ENCODE measurements at places on chromosomes 13 and 19. TPM values are rescaled to one million over a fixed set of nuclear protein-coding genes. Genes with fewer than 3 reads are reported as not detected.

TMEM255B gene
- total RNA-seq, result 2.9 TPM

DNA sequence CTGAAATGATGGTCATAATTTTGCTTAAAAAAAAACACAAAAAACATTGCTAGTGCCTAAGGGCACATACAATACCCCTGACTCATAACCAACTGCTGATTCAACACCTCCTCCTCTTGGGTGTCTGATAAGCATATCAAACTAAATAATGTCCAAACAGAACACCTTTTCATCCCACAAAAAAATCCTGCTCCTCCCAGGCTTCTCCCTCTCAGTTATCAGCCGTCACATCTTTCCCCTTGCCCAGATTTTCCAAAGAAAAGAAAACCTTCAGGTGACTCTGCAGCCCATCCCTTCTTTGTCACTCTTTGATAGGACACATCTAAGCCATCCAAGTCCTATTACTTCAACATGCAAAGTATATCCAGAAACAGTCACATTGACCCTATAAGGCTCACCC is 46.9 kb downstream of the ABCC4 start:
- no peaks in the 10 kb centered on the region for H3K27me3 ChIP-seq
- no peaks in the 10 kb centered on the region for H3K36me3 ChIP-seq
- H3K4me1 ChIP-seq, result peaks cover 18% of the 10 kb centered on the region
- no peak overlapping the region for H3K27ac ChIP-seq

GRCh38 chr19:19594381-19594780 is 24.1 kb downstream of the PBX4 start:
- H3K4me1 ChIP-seq, result peaks cover 23% of the 10 kb centered on the region
- no peak overlapping the region for H3K4me3 ChIP-seq
- DNase-seq, result no peak
- H3K36me3 ChIP-seq, result no peaks in the 10 kb centered on the region
- H3K27ac ChIP-seq, result no peak overlapping the region

DNA sequence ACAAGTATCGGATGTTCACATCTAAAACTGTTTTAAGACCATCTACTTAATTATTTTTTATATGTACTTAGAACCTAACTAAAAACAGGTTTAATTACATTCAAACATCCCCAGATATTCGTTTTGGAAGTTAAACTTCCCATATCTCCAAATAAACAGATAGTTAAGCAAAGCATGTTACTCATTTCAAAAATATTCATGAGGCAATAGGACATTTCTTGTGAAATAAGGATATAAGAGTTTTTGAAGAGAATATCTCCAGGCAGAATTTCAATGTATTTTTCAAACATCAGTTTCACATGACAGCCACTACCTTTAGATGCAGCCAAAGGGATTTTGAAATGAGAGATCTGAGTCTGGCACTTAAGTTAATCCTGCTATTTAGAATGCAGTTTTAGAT is 697.5 kb downstream of the SLITRK1 start:
- no peaks in the 10 kb centered on the region for H3K36me3 ChIP-seq
- H3K27me3 ChIP-seq, result no peaks in the 10 kb centered on the region
- no peak overlapping the region for H3K4me3 ChIP-seq
- no peak overlapping the region for H3K27ac ChIP-seq

CFAP97D2 gene
- total RNA-seq, result not detected

DNA sequence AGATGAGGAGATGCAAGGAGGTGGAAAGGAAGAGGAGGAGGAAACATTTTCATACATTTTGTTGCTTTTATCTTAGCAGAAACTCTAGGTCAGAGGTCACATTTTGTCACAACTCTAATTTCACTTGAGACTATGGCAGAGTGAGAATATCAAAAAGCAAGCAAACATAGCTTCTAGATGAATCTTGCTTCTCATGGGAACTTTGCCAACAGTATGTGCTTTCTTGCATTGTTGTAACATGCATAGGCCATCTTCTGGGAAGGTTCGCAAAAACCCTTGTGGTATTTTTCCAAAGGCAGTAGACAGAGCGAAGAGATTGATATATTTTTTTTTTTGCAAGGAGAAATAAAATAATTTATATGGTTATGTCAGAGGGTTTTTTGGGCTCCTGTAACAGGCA is 291.3 kb downstream of the MTUS2 start:
- H3K36me3 ChIP-seq, result no peaks in the 10 kb centered on the region
- no peaks in the 10 kb centered on the region for H3K4me1 ChIP-seq
- no peak overlapping the region for H3K27ac ChIP-seq
- H3K4me3 ChIP-seq, result no peak overlapping the region

DNA sequence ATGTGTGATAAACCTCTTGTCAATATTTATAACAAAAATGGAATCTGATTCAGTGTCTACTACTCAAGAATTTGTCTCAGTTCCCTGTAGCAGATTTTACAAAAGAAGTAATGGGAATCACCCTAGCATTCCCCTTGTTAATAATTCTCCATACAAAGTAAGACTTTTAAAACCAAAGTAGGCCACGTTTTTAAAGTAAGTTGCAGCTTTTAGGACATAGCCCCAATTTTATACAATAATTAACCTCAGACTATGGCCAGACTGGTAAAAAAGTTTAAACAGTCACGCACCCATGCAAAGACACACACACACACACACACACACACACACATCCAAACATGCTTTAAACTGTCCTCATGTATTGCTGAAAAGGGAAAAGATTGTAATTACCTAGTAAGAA is 589.9 kb downstream of the PCDH9 start:
- H3K27me3 ChIP-seq, result no peaks in the 10 kb centered on the region
- peaks cover 2% of the 10 kb centered on the region for H3K4me1 ChIP-seq
- no peak overlapping the region for H3K4me3 ChIP-seq
- H3K36me3 ChIP-seq, result no peaks in the 10 kb centered on the region
- H3K27ac ChIP-seq, result no peak overlapping the region
- no peak for DNase-seq

ZNF829 gene
- total RNA-seq, result 4.0 TPM

- peaks cover 12% of the 10 kb centered on the region for H3K4me1 ChIP-seq
- H3K27ac ChIP-seq, result no peak overlapping the region
- no peak overlapping the region for H3K4me3 ChIP-seq
- H3K27me3 ChIP-seq, result peaks cover 9% of the 10 kb centered on the region
- peaks cover 27% of the 10 kb centered on the region for H3K36me3 ChIP-seq
Observed at GRCh38 chr19:58397533-58398037, 2.1 kb downstream of the RNF225 start.

DNA sequence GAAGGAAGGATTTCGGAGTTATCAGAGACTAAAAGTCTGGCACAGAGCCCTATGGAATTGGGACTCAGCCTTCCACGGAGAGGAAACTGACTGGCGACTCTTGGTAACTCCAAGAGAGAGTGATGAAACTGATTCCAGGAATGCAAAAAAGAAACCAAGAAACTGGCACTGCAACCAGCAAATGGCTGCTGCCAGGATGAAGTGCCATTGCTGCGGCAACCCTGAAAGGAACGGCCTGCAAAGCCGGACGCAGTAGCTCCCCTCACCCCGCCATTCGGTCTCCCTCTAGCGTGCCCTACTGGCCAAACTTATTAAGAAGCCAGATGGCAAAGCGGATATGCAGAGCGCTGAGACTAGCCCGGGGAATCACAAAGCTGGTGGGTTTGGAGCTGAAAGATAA is 236.0 kb downstream of the PCDH9 start:
- no peaks in the 10 kb centered on the region for H3K36me3 ChIP-seq
- DNase-seq, result peak; percentile 83
- H3K27ac ChIP-seq, result peak overlapping the region; percentile 36
- no peaks in the 10 kb centered on the region for H3K4me1 ChIP-seq

DNA sequence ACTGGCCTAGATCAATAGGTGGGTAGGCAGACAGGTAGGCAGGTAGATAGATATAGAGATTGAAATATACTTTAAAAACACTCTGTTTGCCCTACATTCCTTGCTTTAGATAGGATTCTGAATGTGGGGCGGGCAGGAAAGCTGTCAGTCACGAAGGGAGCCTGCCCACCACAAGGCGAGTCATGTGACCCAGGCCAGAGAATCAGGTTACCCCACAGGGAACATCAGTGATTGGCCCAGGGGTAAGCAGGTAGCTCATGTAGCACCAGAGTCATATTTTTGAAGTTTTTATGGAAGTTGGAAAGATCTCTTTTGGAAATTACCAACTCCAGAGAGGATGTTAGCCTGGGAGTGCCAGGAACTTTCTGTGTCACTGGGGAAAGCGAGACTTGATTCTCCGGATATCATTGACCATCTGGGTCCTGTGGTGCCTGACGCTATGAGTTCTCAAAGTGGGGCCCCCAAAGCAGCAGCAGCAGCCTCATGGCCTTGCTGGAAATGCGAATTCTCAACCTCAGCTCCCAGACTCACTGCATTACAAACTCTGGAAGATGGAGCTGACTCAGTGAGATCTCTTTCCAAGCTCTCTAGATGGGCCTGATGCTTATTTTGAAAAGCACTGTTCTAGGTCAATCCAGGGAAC is 60.3 kb downstream of the IRS2 start:
- no peak for DNase-seq
- peaks cover 9% of the 10 kb centered on the region for H3K27me3 ChIP-seq
- H3K27ac ChIP-seq, result no peak overlapping the region
- H3K4me3 ChIP-seq, result no peak overlapping the region
- H3K4me1 ChIP-seq, result no peaks in the 10 kb centered on the region

DNA sequence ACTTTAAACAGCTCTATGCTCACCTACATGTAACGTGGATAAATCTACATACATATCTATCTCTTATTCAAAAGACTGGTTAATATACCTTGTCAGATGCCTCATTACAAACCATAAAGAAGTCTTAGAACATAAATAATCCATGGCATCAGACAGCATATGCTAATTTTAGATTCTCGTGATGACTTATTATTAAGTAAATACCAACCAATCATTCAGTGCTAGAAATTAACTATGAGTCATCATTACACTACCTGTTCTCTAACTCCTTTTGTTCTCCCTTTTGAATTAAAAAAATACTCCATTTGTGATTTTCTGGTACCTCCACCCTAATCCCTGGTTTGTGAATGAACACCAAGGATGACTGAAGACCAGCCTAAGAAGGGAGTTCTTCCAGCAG is 754.3 kb upstream of the ARGLU1 start:
- no peak overlapping the region for H3K4me3 ChIP-seq
- no peaks in the 10 kb centered on the region for H3K4me1 ChIP-seq
- no peaks in the 10 kb centered on the region for H3K27me3 ChIP-seq
- H3K36me3 ChIP-seq, result no peaks in the 10 kb centered on the region
- no peak for DNase-seq

DNA sequence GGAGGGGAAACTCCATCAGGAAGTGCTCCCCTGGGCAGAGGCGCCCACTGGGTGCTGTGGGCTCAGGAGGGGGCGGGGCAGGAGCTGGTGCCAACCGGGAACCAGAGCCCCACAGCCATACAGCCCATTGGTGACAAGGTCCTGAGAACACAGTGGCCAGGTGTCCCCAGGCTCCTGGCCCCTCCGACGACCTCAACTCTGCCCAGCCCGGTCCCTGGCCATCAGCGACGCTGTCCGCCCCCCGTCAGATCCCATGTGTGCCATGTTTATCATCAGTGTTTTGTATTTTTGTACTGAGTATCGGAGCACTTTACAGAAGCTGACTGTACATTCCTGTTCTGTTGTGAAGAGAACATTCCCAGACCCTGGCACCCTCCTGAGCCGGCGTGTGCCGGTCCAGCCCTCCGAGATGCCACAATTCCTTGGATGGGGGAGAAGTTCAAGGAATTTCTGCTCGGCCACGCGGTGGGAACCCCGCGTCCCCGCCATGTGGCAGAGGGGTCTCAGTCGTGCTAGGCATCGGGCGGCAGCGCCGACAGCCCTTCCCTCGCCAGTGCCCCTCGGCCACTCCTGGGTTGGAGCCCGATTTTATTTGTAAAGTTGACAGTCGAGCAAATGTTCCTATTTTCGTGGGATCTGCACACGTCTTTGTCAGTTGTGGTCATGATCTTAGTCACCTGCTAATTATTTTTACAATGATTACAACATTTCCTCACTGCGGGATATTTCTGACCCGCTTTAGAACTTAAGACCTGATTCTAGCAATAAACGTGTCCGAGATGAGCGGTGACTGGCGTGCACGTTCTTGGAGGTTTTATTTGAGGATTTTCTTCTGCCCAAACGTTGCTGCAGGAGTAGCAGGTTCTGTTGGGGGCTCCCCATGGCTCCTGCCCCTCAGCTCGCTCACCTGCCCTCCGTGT is 16.9 kb downstream of the PEX11G start:
- DNase-seq, result peak; percentile 80
- peaks cover 6% of the 10 kb centered on the region for H3K36me3 ChIP-seq
- H3K4me3 ChIP-seq, result no peak overlapping the region
- no peaks in the 10 kb centered on the region for H3K27me3 ChIP-seq

DNA sequence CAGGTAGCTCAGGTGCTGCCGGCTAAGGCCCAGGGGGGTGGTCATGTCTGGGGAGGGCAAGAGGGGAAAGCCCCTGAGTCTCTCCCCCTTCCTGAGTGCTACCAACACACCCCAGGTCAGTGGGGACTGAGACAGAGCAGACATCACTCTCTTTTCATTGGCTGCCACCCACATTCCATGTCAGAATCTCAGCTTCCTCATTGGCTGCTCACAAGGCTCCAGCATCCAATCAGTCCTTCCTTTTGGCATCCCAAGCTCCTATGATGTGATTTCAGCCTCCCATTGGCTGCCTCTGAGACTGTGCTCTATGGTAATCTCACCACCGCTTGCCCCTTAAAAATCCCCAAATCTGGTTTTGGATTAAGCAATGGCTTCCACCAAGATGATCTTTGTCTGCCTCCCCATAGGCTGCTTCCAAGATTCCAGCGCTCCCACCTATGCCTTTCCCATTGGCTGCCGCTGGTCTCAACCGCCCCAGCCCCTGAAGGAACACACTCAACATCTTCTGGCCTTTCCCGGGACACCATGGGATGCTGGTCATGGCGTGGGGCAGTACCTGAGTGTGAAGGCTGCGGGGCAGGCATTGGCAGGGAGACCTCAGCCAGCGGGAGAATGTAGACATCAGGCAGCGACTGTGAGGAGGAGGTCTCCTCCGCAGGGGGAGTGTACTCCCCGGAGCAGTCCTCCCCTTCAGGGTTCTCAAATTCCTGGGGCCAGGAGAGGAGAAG is 2.0 kb downstream of the LMTK3 start:
- H3K27ac ChIP-seq, result no peak overlapping the region
- H3K36me3 ChIP-seq, result no peaks in the 10 kb centered on the region
- no peak overlapping the region for H3K4me3 ChIP-seq
- DNase-seq, result peak; percentile 79
- H3K4me1 ChIP-seq, result no peaks in the 10 kb centered on the region

GRCh38 chr13:50309882-50310594 is 294.8 kb downstream of the KCNRG start:
- no peak overlapping the region for H3K4me3 ChIP-seq
- no peak for DNase-seq
- H3K36me3 ChIP-seq, result no peaks in the 10 kb centered on the region
- H3K27me3 ChIP-seq, result no peaks in the 10 kb centered on the region
- H3K4me1 ChIP-seq, result no peaks in the 10 kb centered on the region
- H3K27ac ChIP-seq, result no peak overlapping the region

NKG7 gene
- not detected for total RNA-seq

- H3K27me3 ChIP-seq, result no peaks in the 10 kb centered on the region
- no peak overlapping the region for H3K4me3 ChIP-seq
- H3K27ac ChIP-seq, result no peak overlapping the region
- H3K36me3 ChIP-seq, result no peaks in the 10 kb centered on the region
Observed at GRCh38 chr13:30861163-30861562, 44.9 kb upstream of the MEDAG start.

DNA sequence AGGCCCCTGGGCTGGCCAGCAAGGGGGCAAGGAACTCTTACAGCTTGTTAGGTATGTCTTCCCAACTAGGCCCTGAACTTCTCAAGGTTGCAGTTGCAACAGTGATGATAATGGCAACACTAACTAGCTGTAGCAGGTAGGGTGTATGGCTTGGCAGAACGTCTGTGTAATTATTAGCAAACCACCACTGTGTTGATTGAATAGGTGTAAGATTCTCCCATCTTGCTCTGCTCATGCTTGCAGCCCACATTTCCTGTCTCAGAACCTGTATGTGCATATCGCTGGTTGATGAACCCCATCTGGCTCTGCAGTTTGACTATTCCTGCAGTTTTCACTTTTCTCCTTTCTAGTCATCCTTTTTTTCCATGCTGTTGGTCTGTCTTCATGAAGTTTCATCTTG is 178.8 kb downstream of the KATNAL1 start:
- H3K27me3 ChIP-seq, result no peaks in the 10 kb centered on the region
- H3K27ac ChIP-seq, result no peak overlapping the region
- H3K4me1 ChIP-seq, result peaks cover 30% of the 10 kb centered on the region
- no peak overlapping the region for H3K4me3 ChIP-seq
- no peak for DNase-seq

All from osteoblast (primary cell).